Thyroid gland (tissue), 4 donors: ENCODE measurements at places on chromosomes 5 and 9.

DNA sequence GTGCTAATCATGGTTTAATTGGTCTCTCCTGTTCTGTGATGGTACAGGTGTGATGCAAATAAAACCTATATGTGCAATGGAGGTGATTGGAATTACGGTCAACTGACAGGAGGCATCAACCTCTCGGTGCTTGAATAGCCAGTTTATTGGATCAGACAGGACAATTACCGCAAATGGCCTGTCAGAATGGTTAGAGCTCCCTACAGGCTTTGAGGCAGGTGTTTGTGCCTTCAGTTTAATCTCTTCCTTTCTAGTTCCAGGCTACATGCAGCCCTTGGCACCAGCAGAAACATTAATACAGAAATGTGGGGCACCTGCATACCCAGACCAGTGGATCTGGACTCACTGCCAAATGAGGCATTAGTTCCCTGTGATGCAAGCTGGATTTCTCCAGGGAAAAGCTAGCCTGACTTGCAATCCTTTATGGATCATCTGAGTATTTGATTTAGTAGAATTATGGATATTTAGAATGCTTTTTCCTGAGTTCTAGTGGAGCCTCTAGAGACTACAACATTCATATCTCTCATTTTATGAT is 128.6 kb downstream of the MAT2B start:
- no peak for DNase-seq

- no peak for DNase-seq
Measured at GRCh38 chr5:92237896-92238295, 854.8 kb upstream of the ARRDC3 start.

- peak; percentile 55 for DNase-seq
Measured at GRCh38 chr9:70049236-70049635, 5.6 kb downstream of the MAMDC2 start.

DNA sequence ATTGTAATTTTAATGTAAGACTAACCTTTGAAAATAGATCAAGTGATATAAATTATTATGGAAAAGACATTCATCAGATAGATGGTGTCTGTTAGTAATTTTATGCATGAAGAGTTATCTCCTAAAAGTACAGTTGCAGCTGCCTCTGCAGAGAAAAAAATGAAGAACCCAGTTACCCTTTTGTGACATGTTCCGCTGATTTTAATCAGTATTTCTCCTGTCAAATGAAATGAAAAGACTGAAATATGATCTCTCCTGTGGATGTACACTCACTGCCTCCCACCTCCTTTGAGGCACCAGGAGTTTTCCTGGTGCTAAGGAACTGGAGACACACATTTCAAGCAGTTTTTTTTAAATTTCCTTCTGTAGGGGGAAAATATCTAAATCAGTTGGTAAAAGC is 277.4 kb downstream of the KIF4B start:
- no peak for DNase-seq

GRCh38 chr9:125694478-125694877 is 12.5 kb downstream of the MAPKAP1 start:
- no peak for DNase-seq

- DNase-seq = peak; percentile 43
Measured at GRCh38 chr9:111891910-111892499, 4.6 kb upstream of the UGCG start.

DNA sequence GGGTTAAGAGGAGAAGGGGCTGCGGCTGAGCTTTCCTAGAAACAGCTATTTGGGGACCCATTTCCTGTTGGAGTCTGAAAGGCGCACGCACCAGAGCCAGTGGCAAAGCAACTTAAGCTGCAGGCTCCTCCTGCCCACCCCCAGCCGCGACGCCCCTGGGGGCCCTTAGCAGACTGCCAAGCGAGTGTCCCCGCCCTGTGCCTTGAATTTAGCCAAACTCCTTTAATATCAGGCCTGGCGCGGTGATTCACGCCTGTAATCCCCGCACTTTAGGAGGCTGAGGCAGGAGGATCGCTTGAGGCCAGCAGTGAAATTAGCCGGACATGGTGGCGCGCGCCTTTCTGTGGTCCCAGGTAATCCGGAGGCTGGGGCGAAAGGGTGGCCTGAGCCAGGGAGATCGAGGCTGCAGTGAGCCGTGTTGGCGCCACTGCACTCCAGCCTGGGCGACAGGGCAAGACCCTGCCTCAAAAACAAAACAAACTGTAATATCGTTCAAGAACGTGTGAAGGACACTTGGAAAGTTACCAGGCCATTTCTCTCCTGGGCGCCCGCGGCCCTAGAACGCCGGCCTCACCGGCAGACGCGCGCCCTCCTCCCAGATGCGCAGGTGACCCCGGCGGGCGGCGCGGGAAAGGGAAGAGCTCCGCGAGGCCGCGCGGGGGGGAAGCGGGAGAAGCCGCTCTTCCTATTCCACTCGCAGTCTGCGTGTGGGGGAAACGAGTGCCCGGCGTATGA is 1.0 kb upstream of the F2R start:
- DNase-seq = peak; percentile 40

DNA sequence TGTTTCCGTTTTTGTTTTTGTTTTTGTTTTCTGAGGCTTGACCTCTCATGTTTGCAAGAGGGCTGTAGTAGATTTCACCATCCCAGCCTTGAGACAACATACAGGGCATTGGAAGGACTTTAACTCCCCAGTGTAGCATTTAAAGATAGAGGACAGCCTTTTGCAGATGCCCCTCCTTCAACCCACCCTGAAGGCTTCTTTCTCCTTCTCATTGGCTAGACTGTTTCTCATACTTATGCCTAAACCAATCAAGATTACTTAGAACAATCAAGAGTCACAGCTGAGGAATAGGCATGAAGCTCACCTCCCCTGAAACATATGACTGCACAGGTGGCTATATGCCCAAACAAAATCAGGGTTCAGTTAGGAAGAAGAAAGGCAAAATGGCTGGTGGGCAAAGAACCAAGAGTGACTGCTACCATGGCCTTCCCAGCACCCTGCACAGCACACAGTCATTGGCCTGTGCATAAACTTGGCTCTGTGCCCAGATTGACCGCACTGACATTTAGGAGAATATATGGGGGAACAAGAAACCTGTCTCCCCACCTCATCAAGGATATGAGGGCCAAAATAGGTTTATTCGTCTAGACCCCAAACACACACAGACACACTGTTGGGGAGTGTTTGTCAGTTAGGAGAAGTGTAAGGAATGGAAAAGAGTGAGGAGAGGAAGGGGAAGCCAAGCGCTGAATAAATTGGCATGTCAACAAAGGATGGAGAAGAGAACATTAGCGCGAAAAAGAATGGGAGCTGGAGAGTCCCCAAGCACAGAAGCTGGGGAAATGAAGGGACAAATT is 137.3 kb upstream of the RANBP3L start:
- DNase-seq = no peak

DNA sequence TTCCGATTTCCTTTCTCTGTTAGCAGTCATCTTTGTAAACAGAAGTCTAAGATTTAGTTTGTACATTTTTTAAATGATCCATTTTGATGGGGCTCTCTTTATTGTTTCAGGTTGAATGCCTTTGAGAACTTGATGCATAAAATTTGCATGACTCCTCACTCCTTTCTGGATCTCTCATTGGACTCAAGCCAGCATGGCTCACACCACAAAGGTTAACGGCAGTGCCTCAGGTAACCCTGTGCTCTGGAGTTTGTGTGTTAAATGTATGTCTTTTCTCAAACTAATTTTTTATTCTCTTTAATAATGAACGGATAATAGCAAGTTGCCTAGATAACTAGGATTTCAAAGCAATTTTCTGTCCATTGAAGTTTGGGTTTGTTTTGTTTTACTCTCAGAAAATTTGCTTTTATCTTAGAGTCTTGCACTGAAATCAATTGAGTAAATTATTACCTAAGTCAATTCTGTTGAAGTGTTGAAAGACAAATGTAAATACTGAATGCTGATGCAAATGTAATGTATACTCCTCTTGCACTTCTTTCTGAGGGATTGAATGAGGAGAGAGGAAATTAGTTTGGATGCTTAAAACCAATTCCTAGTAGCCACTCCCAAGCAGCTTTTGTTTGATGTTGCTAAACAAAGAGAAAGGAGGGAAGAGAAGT is 164.6 kb upstream of the DMRT1 start:
- DNase-seq = no peak

DNA sequence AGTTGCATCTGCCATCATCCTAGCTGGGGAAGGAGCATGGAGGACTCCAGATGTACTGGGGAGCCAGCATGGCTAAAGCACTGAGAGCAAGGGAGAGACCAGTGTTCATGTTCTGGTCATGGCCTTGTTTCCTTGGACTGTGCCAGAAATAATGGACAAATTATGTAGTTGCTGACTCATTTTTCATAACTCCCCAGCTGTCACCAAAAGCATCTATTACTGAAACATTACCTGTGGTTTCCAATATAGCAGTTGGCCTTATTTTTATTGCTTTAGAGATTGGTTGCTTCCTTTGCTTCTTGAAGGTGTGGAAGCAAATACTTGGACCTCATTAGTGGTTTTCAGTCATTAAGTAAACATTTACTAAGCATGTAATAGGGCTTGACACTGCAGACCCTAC is 11.3 kb downstream of the RALGPS1 start:
- no peak for DNase-seq

DNA sequence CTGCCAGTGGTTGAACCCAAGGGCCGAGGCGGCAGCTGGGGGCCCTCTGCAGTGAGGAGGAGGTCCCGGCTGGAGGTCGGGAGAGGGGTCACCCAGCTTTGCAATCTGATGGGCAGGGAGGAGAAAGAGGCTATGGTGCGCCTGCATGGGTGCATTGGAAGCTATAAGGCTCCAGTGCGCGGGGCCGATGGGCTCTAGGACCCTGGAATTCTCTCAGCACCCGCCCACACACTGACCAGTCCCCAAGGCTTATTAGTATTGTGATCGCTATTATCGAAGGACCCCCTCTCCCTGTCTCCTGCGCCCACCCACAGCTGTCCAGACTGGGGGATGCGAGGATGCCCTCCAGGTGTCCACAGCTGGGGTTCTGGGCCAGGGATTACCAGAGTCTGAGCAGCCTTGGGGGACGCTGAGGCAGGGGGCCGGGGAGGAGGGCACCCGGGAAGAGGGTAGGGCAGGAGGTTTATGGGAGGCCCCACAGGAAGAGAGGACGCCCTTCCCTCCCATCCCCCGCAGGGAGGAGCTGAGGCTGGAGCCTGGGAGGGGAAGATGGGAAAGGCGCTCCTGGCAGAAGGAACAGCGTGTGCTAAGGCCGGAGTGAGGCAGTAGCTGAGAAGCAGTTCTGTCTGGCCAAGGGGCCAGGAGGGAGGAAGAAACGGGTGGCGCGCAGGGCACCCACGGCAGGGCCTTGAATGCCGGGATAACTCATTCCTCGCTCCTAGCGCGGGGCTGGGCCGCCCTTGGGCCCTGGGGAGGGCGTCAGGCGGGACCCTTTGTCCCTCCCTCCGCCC is 24.2 kb downstream of the C9orf50 start:
- no peak for DNase-seq

GRCh38 chr5:56314529-56314928 is 81.4 kb upstream of the ANKRD55 start:
- no peak for DNase-seq

DNA sequence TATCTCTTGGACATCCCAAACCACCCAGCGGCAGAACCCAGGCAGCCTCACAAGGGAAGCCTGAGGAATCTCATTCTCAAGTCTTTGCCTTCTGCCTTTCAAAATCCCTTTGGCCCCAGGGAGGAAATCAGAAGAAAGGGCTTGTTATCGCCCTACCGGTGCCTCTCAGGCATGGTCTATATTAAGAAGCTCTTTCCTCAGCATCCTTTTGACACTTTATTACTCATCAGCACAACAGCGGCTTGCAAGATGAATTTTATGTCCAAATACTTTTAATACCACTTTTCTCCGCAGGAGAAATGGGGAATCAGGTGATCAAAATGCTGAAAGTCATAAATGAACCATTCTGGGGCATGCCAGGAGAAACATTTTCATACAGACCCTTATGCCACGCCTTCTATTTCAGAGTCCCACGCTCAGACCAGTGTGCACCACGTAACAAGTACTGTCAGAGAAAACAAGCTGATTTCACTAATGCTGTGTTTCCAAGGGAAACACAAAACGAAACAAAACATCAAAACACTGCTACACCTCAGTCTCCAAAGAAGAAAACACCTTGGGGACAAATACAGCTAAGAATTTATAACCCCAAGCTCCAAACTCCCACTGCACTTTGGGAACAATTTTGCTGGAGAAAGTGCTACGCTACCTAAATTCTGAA is 30.0 kb downstream of the RAPGEF1 start:
- DNase-seq = no peak

DNA sequence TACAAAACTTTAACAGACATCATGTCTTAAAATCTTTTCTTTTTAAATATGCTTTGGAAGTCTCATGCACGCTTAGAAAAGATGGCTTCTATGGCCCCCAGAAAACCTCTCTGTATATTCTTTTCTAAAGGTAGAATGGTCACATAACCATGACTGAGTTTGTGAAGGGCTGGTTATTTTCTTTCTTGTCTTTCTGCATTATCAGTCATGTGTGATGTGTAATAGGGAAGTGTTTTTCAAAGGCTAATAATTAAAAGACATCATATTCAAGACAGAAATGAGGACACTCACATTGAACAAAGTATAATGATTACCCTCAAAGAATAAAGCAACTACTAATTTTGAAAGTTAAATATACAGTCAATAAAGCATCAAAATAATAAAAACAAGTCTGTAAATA is 253.4 kb downstream of the TRPM3 start:
- no peak for DNase-seq

- DNase-seq = no peak
Measured at GRCh38 chr5:5380298-5380697, 42.2 kb upstream of the ICE1 start.

DNA sequence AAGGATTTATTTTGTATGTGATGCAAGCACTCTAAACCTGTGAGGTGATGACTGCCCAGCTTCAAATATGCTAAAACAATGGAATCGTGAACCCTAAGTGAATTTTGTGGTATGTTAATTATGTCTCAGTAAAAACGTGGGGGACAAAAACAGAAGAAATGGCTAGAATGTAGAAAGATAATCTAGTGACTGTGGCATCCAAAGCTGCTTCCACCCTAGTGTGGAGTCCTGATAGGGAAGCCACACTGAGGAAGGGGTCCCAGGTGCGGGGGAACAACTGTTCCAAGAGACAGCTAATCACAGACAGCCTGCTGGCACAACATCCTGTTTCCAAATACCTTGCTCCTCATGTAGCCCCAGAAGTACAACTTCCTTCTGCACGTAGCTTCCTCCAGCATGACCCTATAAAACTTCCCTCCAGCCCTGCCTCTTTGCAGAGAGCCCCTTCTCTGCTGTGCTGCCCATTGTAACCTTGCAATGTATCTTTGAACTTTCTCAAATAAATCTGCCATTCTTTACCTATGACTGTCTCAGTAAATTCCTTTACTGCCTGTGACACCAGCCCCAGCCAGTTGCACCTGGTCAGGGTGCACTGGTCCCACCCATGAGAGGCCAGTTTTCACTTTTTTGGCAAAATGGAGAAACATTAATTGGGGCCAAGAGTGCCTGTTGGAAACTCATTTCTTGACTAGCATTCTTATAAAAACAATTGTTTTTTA is 4.9 kb downstream of the GMCL2 start:
- no peak for DNase-seq

DNA sequence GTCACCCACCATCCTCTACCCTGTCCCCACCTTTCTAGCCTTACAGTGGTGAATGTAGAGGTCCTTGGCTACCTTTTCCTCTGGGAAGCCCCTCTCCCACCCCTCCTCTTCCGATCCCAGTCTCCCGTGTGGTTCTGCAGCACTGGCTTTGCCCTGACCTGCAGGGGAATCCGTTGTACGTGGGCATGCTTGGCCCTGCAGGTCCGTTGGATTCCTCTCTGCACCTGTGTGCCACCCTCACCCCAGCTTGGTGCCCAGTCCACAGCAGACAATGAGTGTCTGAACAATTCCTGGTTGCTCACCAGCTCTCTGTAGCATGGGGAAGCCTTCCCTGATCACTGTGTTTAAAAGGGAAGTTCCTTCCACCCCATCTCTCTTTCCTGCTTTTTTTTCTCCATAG is 185.1 kb downstream of the PAX5 start:
- no peak for DNase-seq
